ENCODE measurements at places on chromosomes 1 and 21.

DNA sequence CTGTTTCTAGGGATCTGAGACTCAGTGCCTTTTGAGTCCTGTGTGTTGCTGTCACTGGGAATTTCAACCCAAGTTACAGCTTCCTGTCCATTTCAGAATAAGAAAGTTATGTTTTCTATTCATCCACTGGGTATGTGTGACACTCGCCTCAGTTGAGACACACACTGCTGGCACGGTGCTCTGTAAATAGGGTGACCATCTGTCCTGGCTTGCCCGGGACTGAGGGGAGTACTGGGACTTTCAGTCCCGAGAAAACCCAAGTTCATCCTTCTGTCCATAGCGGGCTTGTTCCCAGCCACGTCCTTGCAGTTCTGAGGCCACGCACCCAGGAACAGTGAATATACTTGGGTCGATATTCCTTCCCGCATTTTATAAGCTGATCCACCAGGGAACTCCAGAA lies 56.3 kb upstream of the DISP3 start:
- DNase-seq = no peak

DNA sequence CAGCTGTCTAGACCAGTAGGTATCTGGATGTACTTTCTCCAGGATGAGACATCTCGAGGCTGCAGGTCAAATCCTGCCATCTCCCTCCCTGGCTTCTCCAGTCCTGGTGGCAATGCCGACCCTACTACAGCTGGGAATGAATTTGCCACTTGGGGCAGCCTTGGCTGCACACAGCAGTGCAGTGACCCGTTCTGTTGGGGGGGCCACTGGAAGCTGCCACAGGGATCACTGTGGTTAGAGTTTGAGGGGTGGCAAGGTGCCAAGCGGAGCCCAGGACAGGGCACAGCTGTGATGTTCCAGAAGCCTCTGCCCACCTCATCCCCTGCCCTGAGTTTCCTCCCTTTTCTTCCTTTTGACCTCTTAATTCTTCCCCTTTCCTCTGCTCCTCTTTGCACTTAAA lies 17.1 kb downstream of the COL6A2 start:
- no peak for DNase-seq

DNA sequence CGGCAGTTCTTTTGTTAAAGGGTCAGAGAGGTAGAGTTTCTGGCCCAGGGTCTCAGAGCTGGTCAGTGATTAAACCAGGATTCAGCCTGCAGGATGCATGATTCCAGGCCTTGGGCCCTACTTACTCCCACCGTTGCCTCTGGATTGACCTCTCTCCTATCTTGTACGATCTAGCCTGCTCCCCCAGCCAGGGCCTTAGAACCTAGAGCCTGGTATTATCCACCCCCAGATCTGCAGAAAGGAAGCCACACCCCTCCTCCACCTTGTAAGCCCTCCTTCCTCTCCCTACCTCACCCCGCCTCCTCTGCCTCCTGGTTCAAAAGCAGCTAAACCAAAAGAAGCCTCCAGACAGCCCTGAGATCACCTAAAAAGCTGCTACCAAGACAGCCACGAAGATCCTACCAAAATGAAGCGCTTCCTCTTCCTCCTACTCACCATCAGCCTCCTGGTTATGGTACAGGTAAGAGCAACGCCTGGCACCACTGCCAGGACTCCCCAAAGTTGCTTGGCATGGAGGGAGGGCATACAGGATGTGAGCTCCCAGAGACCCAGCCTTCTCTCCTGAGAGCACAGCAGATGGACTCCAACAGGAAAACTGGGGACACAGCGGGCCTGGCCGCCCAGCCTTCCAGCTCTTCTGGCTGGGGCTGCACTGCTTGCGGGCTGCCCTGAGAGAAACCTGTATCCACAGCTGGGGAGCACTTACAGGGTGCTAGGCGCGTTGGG lies at the start of gene CD52:
TSS of gene CD52 (plus strand) at position 347 of the 726 bp plus-strand sequence. CDS start at position 407, 60 bp downstream.
- peak; percentile 56 for DNase-seq

GRCh38 chr1:202357506-202357905 lies 9.0 kb downstream of the PPP1R12B start:
- no peak for DNase-seq

DNA sequence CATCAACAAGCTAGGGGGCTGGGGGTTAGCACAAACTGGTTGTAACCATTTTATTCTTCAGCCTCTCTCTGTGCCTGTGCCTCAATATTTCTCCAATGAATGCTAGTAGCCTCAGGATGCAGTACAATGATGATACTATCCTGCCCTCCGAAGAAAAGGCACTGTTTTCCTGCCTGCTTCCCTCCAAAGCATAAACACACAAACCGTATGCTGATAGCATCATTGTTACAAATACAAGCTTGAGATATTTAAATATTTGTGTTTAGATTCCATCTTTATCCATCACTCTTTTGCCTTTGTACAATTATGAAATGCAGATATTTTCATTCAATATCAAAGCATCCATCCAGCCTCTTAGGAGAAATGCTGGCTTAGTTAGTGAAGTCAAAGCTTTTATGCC lies 404.8 kb downstream of the DUSP10 start:
- no peak for DNase-seq

GRCh38 chr21:26732432-26733221 lies 112.6 kb downstream of the ADAMTS1 start:
- DNase-seq = no peak

GRCh38 chr1:178566187-178566586 lies 53.3 kb downstream of the TEX35 start:
- no peak for DNase-seq

DNA sequence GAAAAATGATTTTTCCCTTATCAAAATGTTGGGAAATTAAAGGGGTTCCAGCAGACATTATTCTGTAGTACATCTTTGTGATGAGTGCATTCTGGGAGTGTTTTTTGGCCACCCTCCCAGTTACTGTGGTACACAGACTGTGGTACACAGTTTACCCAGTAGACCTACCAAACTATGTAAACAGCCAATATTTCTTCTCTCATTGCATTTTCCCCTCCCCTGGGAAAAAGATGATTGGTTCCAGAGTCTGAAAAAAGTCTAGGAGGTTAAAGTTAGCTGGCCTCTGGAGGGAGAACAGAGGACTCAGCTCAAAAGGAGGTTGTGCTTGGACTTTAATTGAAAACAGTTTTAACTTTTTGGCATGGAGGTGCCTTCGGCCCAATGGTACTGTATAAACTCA lies 42.5 kb downstream of the PGM1 start:
- no peak for DNase-seq

DNA sequence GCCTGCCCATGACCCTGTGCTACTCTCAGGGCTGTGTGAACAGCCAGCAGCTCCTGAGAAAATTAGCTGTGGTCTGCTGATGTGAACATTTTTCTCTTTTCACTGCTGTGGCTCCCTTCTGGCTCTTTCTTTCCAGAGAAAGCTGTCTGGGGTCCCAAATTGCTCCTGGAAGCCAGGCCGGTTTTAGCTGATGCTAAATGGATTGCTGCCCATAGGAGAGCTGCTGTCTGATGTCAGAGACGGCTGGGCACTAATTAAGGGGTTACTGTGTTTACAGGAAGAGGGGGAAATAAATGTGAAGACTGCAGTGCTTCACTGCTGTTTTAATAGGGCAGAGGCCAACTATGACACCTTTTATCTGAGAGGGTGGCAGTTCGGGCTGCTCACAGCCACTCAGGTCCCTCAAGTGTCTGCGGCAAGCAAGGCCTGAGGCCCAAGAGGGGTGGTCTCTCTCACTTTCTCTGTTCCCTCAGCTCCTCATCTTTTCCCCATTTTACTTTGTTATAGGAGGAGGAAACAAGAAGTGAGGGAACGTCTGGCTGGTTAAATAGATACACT lies 106.0 kb upstream of the GNG12 start:
- DNase-seq = no peak

GRCh38 chr21:35792569-35793305 lies 267.6 kb downstream of the SETD4 start:
- no peak for DNase-seq

- no peak for DNase-seq
Measured at GRCh38 chr1:160076295-160076694, 5.0 kb upstream of the KCNJ9 start.

GRCh38 chr1:204888294-204888693 lies 17.6 kb downstream of the NFASC start:
- no peak for DNase-seq

DNA sequence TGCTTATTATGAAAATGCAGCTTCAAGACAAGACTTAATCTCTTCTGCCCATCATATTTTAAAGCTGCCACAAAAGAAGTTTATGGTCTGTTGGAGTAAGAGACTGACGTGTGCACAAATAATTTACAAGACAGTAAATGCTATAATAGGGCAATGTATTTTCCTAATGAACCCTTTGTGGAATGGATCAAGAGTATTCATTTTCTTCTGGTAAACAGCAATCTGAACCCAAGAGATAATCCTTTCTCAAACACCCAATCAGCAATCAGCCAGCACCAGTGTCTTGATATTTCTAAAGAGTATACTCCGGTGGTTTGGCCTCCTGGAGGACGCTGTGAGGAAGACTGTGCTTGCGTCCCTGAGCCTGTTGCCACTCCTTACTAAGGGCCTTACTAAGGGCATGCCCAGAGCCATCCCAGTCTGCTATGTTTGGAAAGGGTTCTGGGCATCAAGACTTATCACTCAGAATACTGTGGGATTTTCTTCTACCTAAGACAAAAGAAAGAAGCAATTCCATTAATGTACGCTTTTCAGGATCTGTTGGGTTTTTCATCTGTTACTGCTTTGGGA lies 48.8 kb upstream of the LRRC8D start:
- DNase-seq = no peak

DNA sequence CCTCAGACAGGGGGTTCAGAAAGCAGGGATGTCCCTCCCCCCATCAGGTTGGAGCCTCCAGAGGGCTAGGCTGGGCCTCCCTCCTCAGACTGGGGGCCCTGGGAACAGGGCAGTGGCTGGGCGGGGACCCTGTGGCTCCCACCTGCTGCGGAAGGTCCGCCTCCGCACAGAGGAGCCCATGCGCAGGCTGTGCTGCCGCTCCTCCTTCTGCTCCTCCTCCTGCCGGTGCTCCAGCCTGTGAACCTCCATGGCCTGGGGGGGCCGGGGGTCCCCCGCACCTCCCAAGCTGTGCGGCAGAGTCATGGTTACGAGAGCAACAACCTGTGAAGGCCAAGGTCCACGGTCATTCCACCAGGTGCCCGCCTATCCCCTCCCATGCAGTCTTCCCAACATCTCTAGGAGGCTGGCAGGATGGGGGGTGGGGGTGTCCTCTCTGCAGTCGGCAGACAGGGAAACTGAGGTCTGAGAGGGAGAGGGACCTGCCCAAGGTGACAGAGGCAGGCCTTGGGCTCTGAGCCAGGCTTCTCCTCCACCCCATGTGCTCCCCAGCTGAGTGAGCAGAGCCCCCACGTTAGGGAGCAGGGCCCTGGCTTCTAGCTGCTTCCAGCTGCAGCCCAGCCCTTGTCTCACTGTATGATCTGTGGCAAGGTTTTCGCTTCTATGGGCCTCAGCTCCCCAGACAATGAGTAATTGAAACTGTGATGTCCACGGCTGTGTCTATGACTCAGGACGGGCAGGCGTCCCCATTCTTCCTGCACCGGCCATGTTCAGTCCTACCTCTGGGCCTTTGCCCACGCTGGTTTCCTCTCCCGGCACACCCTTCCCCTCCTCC lies 3.4 kb downstream of the MYOM3 start:
- DNase-seq = no peak

- no peak for DNase-seq
Measured at GRCh38 chr1:17340358-17340757, 31.6 kb upstream of the PADI6 start.

DNA sequence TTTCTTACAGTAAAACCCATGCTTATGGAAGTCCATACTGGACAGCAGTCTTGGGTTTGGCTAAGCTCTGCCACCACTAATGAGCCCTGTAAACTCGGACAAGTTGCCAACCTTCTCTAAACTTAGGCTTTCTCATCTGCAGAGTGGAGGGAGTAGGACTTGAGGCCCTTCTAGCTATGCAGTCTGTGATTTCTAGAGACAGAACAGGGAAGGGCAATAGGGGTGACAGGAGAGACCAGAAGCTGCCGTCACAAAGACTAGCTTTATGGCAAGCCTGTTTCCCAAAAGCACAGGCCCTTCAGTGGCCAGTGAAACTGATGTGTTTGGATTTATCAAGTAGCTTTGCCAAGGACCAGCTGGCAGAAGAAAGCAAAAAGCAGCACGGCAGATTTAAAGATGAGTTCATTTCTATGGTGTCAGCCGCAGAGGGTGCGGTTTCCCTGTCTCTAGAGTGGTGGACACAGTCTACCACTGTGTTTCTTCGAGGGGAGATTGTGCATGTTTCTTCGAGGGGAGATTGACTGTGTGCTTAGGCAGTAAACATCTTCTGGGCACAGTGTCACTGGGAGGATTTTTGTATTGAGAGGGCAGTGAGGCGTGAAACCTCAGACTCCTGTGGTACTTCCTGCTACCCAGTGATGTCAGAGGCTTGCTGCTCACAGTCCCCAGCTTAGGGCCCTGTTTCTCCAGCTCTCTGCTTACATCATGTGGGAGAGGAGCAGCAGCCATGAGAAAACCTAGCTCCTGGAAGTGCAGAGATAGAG lies 119.0 kb downstream of the ROR1 start:
- no peak for DNase-seq

GRCh38 chr1:232704694-232705680 lies 75.1 kb upstream of the SIPA1L2 start:
- DNase-seq = no peak

- no peak for DNase-seq
Measured at GRCh38 chr1:245397771-245398170, 243.0 kb downstream of the KIF26B start.

GRCh38 chr21:16608209-16608830 lies 878.5 kb downstream of the USP25 start:
- no peak for DNase-seq

GRCh38 chr1:43426221-43426620 lies 27.5 kb downstream of the HYI start:
- no peak for DNase-seq

- peak; percentile 56 for DNase-seq
Measured at GRCh38 chr1:234978397-234979295, 150.0 kb downstream of the TOMM20 start.

GRCh38 chr1:20575541-20576336 lies 13.2 kb upstream of the CDA start:
- no peak for DNase-seq

GRCh38 chr1:165871311-165872067 lies 44.1 kb downstream of the UCK2 start:
- peak; percentile 16 for DNase-seq

GRCh38 chr1:117110774-117111173 lies 10.8 kb downstream of the TRIM45 start:
- no peak for DNase-seq

- DNase-seq = no peak
Measured at GRCh38 chr1:89799495-89799894, 21.3 kb upstream of the LRRC8D start.

- no peak for DNase-seq
Measured at GRCh38 chr1:163467289-163467688, 145.5 kb downstream of the NUF2 start.

- no peak for DNase-seq
Measured at GRCh38 chr1:8109216-8109615, 83.1 kb upstream of the ERRFI1 start.

GRCh38 chr1:206082831-206083695 lies 30.1 kb downstream of the RHEX start:
- no peak for DNase-seq
